Lower leg skin (tissue), 4 donors: ENCODE measurements at places on chromosomes 6 and 20.

DNA sequence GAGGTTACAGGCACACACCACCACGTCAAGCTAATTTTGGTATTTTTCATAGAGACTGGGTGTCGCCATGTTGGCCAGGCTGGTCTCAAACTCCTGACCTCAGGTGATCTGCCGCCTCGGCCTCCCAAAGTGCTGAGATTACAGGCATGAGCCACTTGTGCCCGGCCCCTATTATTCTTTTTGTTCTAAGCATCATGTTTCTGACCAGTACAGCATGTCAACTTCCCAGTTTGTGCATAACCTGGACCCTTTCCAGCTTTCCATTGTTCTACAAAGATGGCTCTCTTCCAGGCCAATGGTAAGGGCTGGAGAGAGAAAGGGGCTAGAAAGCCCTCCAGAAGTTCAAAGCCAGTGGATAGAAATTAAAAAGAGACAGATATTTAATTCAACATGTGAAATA lies 91.3 kb upstream of the TNFAIP3 start:
- DNase-seq: no peak

DNA sequence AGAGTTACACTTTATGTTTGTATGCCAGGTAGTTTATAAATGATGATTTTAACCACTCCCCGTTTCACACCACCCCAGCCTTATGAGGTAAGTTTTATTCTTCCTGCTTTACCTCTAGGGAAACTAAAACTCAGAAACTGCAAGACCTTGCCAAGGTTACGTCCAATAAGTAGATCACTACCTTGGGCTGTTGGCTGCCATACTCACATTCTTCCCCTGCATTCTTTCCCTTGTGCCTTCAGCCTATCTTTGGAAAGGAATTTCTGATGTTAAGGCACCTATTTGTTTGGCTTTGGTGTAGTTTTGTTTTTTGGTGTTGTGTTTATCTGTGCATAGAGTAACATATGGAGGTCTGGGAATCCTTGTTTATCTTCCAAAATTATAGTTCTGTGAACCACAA lies 122.1 kb downstream of the UST start:
- no peak for DNase-seq

- no peak for DNase-seq
These were observed 35.4 kb downstream of the CEP250 start for GRCh38 chr20:35490736-35491181.

- DNase-seq: no peak
These were observed 132.4 kb downstream of the CFAP61 start for GRCh38 chr20:20184706-20185105.

GRCh38 chr20:23928788-23929187 lies 49.2 kb upstream of the CST5 start:
- DNase-seq: no peak
